ENCODE measurements at places on chromosomes 6 and 20.

DNA sequence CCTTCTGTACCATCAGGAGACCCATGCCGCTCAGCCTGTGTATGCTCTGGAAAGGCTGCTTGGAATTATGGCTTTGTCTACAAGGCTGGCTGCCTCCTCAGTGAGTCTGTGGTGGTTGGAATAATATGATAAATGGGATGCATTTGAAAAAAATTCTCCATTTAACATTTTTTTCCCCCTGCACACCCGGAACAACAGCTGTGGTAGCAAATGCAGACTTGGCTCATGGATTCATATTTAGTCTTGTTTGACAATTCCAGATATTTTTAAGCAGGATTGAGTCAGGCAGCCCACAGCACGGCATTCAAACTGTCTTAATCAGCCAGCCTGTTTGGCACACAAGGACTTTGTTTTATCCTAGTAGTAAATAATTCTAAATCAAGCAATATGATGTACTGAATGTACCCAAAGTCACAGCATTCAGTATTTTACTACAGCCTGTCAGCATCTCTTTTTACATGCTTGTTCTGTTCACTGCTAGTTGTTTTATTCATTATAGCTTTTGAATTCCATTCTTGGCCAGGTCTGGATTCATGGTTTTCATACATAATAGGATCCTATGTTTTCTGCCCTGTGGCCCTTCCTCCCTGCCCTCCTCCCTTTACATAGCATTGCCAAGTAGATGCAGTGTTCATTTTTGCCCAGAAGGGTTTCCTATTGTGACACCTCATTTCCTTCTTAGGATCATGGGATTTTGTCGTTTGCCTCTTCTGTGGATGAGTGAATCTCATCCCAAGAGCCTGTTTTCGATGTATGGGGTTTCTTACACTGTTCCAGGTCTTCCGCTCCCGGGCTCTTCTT lies 68.1 kb downstream of the LRRC1 start:
- no peak for DNase-seq

GRCh38 chr6:163634211-163635171 lies 220.0 kb downstream of the QKI start:
- DNase-seq = no peak

GRCh38 chr6:52983159-52983848 lies 11.8 kb downstream of the GSTA4 start:
- no peak for DNase-seq

GRCh38 chr6:90111387-90111786 lies 185.3 kb downstream of the BACH2 start:
- no peak for DNase-seq

GRCh38 chr20:14759979-14760378 lies 422.6 kb upstream of the FLRT3 start:
- no peak for DNase-seq

- DNase-seq = no peak
Observed at GRCh38 chr20:63699466-63700198, 3.2 kb downstream of the TNFRSF6B start.

DNA sequence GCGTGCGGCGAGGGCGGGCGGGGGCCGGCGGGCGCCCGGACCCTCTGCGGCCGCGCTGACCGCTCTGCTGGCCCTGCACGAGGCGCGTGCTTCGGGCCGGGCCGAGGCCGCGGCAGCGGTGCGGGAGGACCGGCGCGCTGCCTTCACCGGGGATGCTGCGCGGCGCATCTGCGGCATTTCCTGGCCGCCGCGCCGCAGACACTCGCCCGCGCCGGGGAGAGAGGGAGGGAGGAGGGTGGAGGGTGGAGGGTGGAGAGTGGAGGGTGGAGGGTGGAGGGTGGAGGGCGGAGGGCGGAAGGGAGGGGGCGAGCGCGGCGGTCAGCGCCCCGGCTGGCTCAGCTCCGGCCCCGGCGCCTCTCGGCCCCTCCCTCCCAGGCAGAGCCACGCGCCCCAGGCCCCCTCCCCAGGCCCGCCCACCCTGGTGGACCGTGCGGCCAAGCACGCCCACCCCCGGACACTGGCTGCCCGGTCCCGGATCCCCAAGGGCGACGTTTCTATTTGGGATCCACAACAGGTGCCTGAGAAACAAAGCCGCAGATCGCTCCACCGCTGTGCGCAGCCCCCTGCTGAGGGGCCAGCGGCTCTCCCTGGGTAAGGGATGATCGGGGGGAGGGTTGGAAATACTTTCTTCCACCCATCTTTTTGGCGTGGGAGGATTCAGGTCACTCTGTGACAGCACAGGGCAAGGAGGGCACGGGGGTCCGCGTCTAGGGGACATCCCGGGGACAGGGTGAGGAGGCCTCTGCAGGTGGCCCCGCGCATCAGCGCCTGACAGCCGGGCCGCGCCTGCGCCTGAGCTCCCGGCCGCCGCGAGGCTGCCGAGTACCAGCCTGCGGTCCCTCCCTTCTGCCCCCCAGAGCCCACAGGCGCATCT lies 111.2 kb upstream of the BEND6 start:
- DNase-seq = peak; percentile 79

GRCh38 chr6:166929542-166930189 lies 26.7 kb downstream of the RNASET2 start:
- no peak for DNase-seq

DNA sequence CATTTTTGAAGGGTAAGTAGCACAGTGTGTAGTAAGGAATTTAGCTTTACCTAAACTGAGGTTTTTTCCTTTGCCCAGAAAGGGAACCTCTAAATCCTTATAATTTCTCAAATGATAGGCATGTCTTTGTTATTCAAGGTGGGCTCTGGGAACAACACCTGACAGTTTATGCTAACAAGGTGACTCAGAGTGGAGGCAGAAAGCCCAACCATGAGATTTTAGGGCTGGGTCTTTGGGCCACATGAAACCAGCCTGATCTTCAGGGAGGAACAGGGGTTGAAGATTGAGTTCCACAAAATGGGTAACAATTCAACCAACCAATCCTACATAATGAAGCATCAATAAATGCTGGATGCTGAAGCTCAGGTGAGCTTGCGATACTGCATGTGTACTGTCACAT lies 46.6 kb downstream of the PRSS35 start:
- no peak for DNase-seq

DNA sequence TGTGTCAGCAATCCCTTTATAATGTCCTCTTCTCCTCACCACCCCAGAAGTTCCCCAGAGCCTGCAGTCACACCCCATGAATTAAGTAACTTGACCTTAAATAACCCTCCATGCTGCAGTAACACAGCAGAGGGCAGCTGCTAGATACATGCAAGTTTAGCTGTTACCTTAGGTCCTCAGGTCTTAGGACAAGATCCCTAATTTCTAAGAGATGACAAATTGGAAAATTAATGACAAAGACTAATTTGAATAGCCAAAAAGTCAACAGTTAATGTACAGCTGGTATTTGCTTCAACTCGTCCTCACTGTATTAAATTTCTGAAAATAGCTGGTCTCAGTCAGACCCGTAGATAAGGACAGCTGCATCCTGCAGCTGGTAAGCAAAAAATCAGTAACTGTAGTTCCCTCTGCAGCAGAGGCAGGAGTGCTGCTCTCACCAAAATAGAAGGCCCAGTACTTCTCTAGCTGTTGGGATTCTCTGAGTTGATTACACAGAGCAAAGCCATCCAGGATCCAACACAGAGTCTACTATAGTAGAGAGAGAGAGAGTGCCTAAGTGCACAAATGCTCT lies 62.4 kb downstream of the TNFRSF21 start:
- DNase-seq = no peak

DNA sequence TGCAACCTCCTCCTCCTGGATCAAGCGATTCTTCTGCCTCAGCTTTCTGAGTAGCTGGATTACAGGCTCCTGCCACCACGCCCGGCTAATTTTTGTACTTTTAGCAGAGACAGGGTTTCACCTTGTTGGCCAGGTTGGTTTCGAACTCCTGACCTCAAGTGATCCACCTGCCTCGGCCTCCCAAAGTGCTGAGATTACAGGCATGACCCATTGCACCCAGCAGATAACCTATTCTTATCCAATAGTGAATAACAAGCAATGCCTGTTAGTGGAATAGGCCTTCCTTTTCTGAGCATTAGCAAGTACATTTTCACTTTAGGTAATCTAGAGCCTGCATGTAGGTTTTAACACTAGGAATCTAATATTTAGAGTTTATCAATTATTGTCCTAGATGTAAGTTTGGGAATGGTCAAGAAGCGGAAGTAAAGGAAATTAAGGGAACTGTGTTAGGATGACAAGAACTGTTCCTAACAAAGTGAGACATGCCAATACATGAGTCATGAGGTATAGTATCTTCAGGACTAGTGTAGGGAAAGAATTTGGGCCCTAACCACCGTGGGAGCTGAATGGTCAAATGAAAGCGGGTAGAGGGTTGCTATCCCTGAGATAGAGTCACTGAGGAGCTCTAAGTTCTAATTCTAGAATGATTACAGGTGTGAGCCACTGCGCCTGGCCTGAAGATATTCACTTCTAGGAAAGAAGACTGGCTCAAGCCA lies 15.0 kb downstream of the BLTP3A start:
- DNase-seq = no peak

DNA sequence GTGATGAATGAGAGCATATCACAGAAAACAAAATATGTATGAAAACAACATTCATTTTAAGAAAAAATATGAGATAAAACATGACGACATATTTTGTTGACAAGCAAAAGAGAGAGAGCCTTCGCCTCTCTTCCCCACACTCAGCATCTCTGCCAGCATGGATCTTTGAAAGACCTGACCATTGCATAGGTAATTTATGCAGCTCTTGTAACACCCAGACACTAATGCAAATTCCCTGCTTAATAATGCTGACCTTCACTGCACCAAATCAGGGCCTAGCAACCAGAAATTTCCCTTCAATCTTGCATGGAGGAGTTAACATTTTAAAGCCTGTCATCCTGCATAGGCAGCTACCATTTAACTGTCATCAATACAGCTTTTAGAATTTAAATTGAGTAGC lies 50.0 kb upstream of the CNR1 start:
- DNase-seq = no peak

- DNase-seq = no peak
Observed at GRCh38 chr20:63977739-63978276, 1.6 kb downstream of the SAMD10 start.

GRCh38 chr20:62728028-62728780 lies 19.6 kb downstream of the NTSR1 start:
- no peak for DNase-seq

DNA sequence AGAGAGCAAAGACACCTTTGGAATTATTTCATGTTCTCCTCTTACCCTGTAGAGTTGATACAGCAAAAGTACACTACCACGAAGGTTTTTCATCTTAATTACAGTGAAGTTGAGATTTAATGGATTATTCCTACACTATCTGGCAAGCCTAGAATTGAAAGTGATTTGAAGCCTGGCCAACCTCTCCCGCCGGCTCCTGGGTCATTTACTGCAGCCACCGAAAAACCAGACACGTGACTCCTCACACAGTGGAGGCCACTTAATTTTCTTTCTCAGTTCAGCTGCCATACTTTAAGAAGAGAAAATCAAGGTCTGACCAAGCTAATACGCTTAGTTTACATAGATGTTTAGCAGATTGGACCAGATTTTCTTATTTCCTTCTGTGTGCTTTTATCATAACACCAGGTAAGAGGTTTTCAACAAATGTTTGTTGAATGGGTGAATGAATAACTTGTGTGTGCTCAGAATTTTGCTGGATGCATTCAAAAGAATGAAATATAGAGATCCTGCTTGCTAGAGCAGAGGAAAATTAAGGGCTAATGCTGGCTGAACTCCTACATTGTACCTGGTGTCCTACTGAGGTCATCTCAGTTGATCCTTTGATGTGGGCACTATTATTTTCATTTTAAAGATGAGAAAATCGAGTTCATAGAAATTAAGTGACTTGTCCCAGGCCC lies 97.2 kb upstream of the PDE10A start:
- no peak for DNase-seq

GRCh38 chr20:47330933-47331708 lies 25.4 kb downstream of the ZMYND8 start:
- peak; percentile 50 for DNase-seq

DNA sequence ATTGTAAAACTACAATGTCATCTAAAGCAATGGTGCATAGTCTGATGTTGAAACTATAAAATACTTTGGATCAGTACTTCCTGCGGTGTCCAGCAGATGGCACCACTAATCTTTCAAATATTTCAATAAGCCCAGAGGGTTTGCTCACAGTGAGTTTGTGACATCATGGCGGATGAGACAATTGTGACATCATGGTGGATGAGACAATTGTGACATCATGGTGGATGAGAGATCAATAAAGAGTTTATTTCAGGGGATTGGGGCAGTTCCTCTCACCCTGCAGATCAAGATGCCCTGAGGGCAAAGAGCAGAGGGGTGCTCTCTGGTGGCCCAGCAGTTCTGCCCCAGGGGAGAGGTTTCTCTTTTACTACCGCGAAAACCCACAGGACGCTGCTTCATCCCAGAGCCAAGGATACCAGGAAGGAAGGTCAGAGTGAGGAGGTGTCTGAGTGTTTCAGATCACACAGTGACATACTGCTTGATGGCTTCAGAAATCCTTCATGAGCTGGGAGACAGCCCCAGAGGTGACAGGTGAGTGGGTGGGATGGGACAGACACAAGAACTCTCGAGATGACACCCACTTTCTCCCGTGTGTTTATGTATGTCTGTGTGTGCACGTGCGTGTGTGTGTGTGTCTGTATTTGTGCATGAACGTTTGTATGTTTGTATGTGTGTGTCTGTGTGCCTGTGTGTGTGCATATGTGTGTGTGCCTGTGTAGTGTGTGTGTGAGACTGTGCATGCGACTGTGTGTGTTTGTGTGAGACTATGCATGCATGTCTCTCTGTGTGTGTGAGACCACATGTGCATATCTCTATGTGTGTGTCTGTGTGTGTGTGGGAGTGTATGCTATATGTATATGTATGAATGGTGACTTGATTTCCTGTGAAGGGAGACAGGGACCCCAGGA lies 7.3 kb upstream of the ULBP2 start:
- peak; percentile 43 for DNase-seq

GRCh38 chr6:106154326-106154725 lies 68.2 kb downstream of the PRDM1 start:
- DNase-seq = no peak

- DNase-seq = no peak
Observed at GRCh38 chr20:36273414-36274180, 32.5 kb upstream of the DLGAP4 start.

DNA sequence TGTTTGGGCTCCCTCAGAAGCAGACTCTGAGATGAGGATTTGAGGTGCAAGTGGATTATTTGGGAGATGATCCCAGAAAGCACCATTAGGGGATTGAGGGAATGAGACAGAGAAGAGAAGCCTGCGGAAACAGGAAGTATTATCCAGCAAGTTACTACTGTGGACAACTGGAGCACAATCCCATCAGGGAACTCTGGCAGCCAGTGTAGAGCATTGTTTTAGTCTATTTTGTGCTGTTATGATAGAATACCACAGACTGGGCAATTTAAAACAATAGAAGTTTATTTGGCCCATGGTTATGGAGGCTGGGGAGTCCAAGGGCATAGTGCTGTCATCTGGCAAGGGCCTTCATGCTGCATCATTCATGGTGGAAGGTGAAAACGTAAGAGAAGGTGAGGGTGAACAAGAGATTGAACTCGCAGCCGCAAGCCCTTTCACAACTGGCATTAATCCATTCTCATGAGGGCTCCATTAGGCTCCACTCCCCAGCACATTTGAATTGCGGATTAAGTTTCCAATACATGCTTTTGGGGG lies 43.5 kb upstream of the SLC9A8 start:
- DNase-seq = no peak
